ENCODE measurements at places on chromosomes 11 and 22. TPM values are rescaled to one million over a fixed set of nuclear protein-coding genes. Genes with fewer than 3 reads are reported as not detected.
A peak's percentile ranks its signal among the peaks of the same experiment; 100 is the strongest.

OR5M11 gene
- total RNA-seq: not detected

NLRX1 gene
- total RNA-seq: 11.0 TPM

GRCh38 chr11:69535908-69536307 lies 54.4 kb downstream of the LINC01488 start:
- DNase-seq: no peak

GRCh38 chr22:19963863-19964642 lies 22.4 kb upstream of the TXNRD2 start:
- no peak for DNase-seq

YPEL4 gene
- 0.84 TPM for total RNA-seq

- peak; percentile 46 for DNase-seq
These were observed 53.1 kb downstream of the GALNT18 start for GRCh38 chr11:11568651-11569229.

MS4A6E gene
- total RNA-seq: not detected

- DNase-seq: no peak
These were observed 68.5 kb upstream of the IGLL5 start for GRCh38 chr22:22818861-22819855.

ADAMTS15 gene
- 0.03 TPM for total RNA-seq

SCGB2A2 gene
- total RNA-seq: not detected

DNA sequence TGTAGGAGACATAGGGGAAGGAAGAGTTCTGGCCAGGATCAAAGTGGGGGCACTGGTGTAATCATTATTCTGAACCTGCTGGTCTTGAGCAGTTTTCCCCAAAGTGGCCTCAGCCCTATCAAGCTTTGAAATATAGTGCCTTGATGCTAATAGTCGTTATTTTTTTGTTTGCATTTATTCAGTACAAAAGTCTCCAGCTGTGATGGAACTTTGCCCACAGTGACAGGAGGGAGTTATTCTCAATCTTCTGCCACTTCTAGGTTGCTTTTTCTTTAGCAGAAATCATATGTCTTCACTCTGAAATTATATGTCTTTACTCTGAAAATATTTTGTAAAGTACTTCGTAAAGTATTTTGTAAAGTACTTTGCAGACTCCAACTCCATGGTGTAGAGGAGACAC lies 93.1 kb downstream of the FAT3 start:
- DNase-seq: no peak

TMEM86A gene
- total RNA-seq: 1.3 TPM

DNA sequence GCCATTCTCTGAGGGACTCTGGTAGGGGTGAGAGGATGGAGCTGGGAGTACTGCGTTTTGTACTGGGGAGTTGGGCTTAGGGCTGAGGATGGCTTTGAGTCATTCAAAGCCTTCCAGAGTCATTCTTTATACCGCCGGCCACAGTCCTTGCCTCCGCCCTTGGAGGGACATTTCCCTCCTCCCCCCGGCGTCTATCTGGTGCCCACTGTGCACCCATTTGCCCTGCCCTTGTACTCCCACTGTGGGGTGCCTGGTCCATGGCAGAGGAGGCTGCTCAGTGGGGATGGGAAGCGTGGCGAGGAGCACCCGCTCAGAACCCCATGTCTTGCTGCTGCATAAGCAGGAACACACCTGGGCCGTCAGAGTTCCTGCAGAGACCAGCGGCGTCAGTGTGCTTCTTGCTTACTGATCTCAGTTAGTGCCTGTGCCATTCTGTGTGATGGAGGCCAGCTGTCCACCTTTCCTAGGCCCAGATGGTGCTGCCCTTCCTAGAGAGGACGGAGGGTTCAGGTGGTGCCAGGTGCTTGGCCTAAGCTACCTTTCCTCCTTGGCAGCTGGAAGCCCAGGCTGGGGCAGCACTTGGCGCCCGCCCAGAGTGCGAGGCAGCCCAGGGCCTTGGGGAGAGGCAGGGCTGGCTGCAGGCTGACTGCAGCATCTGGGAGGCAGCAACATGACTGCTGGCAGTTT lies 23.3 kb upstream of the TMEM191C start:
- no peak for DNase-seq

FXYD6 gene
- total RNA-seq: 1.1 TPM

DNA sequence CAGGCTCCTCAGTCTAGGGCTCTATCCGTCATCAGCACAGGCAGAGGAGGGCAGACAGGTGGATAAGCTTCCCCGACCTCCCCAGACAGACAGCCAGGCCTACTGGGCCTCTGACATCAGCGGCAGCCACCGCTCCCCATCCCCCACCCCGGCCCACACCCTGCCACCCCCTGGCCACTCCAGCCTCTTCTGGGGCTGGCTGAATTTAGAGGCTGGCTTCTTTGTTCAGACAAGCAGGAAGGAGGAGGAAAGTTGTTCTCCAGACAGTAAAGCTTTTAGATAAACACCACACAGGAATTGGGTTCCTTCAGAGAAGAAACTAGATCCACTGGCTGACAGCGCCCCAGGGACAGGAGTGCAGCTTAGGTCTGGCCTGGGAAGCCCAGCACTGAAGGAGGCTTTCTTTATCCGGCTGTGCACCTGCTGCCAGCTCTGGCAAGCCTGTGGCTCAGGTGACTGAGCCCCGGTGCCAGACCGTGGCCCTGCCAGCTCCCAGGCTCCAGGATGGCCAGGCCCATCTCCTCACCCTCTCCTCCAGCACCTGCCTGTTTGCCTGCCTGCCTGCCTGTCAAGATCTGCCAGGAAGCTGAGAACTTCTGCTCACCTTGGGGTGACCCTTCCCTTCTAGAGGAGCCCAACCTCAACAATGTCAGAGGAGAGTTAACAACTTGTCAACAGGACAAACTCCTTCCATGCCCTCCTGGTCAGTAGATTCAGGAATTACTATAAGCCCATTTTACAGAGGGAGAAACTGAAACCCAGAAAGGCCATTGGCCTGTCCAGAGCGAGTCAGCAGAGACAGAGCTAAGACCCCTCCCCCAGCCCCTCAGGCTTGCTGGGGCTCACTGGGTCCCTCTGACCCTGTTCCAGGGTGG lies 44.0 kb upstream of the KLHL35 start:
- DNase-seq: no peak

NXPE1 gene
- not detected for total RNA-seq

GRCh38 chr11:28153586-28153985 lies 45.4 kb downstream of the METTL15 start:
- DNase-seq: no peak

GRCh38 chr22:39283322-39284141 lies 35.9 kb downstream of the RPL3 start:
- no peak for DNase-seq

DNA sequence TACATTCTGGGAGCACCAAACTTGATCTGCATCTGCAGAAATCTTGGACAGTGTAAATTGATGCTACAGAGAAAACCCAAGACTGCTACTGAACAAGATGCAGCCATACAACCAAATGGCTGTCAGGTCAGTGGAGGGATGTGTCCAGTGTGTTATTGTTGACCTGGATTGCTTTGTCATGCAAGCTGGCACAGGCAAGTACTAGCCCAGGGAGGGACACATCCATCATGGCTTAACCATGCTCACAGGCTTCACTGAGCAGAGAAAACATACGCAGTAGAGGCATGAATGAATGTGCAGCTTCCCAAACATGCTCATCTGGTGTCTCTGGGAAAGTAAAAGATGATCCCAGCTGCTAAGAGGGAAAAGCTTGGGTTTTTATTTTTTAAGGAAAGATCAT lies 93.6 kb downstream of the MTNR1B start:
- no peak for DNase-seq

- no peak for DNase-seq
These were observed 4.5 kb upstream of the GCAT start for GRCh38 chr22:37803195-37803638.

DNA sequence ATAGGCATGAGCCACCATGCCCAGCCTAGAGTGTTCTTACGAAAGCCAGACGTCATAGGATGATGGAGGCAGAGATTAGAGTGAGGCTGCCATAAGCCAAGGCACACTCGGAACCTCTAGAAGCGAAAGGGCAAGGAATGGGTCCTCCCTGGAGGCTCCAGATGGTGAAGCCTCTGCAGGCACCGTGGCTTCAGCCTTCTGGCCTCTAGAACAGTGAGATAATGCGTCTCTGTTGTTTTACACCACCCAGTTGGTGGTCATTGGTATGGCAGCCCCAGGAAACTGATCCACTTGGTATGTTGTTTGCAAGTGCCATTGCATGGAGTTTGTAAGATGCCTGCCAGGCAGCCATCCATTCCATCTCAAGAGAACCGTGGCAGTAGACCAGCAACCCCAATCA lies 791.0 kb downstream of the TBC1D22A start:
- DNase-seq: no peak

DNA sequence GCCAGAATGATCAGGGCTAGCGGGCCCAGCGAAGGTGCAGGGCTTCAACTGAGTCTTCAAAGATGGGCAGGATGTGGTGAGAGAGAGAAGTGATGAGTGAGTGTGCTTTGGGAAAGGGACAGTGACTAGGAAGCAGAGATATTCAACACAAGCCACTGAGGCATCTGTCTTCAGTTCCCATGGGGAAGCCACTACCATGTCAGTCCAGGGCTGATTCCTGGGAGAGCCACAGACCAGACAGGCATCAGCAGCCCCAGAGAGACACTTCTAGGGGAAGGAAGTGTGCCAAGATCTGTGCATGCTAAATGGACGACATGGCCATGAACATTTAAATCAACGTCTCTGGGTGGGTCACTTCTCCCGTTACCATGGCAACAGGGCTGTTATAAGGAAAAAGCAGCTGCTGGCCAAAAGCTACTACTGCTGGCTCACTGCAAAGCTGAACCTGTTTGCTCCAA lies 28.5 kb downstream of the P4HA3 start:
- DNase-seq: peak; percentile 16

DNA sequence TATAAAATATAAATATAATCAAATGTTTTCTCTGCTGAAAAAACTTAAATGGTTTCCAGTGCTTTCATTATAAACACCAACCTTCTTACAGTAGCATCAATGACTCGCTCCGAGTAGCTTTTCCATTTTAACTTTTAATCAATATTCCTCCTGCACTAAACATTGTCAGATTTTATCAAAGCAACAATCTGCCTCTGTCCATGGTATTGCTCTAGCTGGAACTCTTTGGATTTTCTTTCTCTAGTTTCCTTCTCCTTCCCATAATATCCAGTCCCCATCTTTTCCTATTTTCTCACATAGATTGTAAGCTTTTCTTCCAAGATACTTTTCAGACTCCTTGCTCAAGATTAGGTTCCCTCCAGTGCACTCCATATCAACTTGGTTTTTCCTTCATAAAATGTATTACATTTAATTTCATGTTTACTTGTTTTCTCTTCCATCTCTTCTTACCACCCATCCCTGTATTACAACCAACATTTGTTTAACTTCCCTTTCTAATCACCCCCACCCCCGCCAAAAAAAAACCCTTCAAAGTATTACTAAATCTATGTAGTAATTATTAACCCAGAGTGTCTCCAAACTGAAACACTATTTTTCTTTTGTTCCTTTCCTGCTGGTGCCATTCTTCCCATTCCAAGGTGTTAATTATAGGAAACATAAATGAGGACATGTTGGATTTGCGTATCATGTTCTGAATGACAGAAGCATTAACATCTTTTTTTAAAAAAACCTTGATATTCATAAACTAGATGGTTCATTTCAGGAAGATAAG lies 716.5 kb downstream of the NELL1 start:
- DNase-seq: no peak

DNA sequence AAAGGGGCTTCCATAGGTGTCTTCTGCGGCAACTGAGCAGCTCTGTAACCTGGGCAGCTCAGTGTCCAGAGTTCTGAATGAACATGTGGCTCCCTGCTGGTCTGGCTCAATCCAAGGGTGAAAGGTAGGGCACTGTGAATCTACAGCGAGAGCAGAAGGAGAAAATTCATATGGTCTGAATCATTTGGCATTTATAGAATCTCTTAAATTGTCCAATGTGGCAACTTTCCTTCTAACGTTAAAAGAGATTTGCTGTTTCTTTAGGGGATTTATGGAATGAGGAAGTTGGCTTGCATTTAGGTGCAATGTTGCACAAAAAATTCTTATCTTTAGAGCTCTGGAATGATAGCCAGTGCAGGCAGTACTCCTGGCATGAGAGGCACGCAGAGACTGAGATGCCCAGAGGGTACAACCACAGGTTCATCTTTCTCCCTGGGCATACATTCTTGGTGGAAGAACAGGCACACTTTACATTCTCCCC lies 17.0 kb downstream of the ATXN10 start:
- DNase-seq: peak; percentile 88

PKDREJ gene
- not detected for total RNA-seq

DLG2 gene
- total RNA-seq: 0.23 TPM

PISD gene
- 52.2 TPM for total RNA-seq

DNA sequence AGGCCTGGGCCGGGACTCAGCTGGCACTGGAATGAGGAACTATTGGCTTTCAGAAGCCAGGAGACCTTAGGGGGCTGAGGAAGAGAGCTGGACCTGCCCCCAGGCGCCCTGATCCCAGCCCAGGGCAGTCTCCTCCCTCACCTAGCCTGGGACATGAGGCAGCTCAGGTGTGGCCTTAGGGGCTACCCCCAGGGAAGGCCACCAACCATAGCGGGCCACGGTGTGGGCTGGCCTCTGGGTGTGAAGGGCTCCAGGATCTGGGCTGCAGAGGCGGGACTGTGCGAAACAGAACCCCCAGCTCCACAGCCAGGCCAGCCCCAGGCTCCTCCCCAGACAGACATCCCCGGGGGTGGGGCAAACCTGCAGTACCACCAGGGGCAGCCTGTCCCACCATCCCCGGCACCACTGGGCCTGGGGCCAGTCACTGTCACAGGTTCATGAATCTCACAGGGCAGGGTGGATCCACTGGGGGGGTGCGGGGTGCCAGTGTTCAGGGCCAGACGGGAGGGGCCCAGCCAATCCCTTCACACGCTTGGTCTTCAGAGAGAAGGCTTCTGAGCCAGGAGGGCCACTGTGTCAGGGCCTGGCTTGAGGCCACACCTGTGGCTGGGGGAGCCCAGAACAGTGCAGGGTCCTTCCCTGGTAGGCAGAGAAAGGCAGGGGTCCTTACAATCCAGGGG lies 3.5 kb downstream of the PLXNB2 start:
- DNase-seq: peak; percentile 26

PKNOX2 gene
- not detected for total RNA-seq

DNA sequence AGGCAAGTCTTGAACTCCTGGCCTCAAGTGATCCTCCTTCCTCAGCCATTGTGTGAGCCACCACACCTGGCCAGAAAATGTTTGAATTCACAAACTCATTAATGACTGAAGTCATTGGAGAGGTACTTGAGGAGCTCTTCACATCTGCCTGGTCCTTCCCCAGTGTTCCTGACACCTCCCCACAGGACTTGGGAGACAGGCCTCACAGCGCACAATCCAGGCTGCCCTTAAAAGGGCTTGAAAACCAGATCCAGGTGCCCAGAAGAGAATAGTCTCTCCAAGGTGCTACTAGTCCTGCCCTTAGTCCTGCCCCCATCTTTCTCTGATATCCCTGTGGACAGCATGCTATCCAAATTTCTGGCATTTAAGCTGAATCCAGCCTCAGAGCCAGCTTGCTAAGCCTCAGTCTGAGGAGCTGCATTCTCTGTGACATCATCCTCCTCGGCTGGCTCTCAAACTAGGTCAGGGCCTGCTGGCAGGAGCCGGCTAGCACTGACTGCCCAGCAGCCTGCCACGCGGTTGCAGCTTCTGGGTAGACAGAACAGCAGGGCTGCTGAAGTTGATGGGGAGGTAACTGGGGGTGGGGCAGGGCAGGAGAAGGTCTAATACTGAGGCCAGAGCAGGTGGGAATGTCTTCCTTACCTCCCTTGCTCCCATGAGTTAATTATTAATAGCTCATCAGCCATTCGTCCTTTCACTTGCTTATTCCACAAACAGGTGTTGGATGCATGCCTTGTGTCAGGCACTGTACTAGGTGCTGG lies 35.3 kb upstream of the NECTIN1 start:
- no peak for DNase-seq

OR8J3 gene
- not detected for total RNA-seq

Measured in HT1080 (cell line).